ENCODE measurements at places on chromosomes 5 and 9.

DNA sequence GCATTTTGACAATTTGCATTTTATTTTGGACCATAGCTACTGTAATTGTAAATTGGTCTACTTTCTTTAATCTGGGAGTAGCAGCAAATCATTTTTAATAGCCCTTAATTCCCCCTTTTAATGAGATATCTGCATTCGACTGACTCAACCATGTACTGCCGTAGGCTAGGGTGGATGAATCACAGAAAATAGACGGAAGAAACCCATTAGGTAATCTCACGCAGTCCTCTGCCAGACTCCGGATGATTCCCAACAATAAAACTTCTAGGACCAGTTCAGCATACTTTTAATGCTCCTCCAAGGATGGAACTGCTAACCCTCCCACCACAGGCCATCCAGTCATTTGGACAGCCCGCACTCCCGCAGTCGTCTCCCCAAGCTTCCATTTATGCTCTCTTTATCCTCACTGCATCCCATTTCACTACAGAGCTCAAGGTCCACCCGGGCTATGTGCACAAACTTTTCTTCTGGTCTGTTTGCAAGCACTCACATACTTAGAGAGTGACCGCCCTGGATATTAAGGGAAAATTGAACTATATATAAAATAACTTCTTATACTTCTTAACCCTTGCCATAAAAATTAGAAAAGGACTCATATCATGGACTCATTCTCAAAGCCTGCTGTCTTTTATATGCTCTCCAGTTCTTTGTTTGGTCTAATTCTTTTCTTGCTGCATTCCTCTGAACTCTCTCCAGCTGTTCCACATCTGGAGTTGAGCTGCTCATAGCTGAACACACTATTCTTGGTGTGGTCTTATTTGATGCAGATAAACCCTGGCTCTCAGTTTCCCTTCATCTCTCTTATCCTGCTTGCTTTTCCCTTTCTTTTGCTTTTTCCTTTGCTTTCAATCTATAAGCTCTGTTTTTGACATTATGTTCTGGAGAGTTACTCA lies 326.6 kb downstream of the ARL15 start:
- no peak for DNase-seq

DNA sequence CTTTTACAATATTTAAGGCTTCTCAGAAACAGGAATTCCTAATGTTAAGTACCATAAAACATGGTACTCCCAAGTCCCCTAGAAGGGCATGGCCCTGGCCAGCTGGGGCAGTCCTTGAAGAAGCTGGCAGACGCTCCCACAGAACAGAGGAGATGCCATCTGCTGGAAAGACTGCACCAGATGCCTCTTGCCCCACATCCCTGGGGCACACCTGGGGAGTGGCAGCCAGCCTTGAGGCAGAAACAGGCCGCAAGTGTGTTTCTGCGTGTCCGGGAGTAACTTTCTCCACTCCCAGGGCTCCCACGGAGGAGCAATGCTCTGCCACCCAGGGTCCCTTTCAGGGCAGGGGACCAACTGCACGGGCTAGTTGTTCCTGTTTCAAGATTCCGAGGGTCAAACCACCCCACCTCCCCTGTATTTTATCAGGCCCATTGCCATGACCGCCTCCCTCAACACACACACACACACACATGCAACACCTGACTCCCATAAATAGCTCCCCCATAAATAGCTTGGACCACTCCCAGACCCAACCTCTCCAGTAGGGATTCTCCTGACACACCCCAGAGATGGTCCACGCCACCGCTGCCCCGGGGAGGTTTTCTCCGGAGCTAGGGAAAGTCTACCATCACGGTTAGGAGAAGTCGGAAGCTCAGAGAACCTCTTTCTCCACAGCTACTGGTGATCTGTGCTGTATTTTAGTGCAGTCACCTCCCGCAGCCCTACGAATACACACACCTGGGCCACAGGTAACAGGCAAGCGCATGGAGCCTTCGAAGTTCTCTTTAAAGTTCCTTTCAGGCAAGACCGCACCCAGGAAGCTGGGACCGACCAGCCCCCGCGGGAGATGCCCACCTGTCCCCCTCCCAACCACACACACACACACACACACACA lies 1.5 kb downstream of the SPOCK1 start:
- DNase-seq = peak; percentile 40

DNA sequence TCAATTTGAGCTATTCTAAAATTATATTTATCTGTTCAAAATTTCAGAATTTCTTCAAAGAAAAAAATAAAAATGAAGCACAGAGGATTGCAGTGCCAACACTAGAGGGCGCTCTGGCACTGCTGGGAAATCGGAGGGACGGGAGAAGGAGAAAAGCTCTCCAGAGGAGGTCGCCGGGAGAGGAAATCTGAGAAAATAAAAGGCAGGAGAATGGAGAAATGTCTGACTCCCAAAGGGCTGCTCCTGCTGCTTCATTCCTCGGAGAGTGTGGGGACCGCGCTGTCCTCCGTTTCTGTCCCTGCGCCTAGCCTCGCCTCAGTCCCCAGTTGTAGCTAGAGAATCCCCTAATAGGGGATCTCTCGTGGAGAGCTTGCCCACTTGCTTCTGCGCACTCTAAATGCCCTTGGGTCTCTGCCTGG lies 40.0 kb upstream of the ARSB start:
- peak; percentile 79 for DNase-seq

- DNase-seq = no peak
Measured at GRCh38 chr5:173056783-173057061, 570 bp downstream of the CREBRF start.

- DNase-seq = no peak
Measured at GRCh38 chr5:81022688-81023084, 62.5 kb downstream of the RASGRF2 start.

- DNase-seq = peak; percentile 84
Measured at GRCh38 chr5:180860273-180860886, 696 bp downstream of the ZFP62 start.

DNA sequence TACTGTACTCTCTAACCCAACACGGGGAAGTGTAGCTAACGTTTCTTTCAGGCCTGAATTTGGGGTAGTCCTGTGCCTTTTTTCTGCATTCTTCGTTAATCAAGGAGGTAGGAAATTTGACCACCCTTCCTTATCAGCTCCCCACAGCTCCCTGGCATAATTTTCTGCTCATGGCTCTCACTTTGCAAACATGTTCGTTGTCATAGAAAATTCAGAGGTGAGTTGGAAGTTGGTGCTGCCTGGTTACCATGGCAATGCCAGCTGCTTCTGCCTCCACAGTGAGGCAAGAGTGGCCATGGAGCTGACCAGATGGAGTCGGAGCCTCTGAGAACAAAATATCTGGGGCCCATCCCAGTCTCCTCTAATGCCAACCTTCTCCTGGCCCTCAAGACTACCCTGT lies 116.6 kb upstream of the BOD1 start:
- no peak for DNase-seq

DNA sequence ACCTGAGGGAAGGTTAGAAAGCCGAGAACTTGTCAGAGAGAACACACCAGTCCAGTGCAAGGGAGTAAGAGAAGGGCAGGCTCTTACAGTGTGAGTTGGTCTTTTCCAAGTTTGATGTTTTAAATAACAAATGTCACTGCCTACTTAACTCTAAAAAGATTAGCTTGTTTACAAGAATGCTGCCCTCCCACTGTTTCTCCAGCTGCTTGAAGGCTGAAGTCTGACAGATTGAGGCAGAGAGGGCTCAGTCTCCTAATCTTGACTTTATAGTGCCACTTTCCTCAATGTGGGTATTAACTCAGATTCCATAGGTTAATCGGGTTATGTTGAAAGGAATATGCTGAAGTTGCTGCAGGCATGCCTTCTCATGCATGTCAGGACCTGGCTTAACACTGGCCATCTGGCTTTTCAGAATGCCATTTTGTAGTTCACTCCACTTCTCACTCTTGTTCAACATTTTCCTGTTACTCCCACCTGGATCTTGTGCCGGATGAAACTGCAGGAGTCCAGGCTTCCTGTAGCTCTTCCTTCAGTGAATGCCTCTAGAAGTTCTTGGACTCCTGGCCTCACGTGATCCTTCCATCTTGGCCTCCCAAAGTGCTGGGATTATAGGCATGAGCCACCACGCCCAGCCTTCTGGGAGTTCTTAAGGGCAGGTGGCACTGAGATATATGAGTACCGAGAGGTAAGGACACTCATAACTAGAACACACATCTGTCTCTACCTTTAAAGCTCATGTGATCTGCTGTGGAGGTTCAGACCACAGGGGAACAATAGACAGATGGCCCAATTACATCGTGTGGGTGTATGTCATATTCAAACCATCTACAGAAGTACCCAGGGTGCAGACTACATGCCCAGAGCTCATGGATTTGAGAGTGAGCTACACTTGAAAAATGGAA lies 249.7 kb downstream of the ARHGAP26 start:
- DNase-seq = peak; percentile 50

All from GM23338 (cell line).